Activated CD4-positive, CD25-positive, alpha-beta regulatory T cell treated with anti-CD3 and anti-CD28 coated beads, Interleukin-2, amount 50 U/mL, for 72 hours (primary cell): ENCODE measurements at places on chromosomes 5 and 9.

GRCh38 chr9:122218071-122218934 is 10.5 kb downstream of the LHX6 start:
- no peak for DNase-seq

- no peak for DNase-seq
These were observed 35.2 kb downstream of the SETX start for GRCh38 chr9:132319421-132320110.

GRCh38 chr9:18606281-18606680 is 132.3 kb downstream of the ADAMTSL1 start:
- DNase-seq: no peak

DNA sequence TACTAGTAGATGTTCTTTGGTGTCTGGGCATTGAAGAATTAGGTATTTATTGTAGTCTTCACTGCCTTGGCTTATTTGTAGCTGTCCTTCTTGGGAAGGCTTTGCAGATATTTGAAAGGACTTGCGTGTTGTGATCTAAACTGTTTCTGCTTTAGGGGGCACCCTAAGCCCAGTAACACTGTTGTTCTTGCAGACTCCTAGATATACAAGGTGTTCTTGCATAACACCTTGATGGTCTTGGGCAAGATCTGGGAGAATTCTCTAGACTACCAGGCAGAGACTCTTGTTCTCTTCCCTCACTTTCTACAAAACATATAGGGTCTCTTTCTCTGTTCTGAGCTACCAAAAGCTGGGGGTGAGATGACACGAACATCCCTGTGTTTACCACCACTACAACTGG is 179.1 kb downstream of the FAM170A start:
- no peak for DNase-seq

- DNase-seq: no peak
These were observed 31.1 kb upstream of the FGF1 start for GRCh38 chr5:142716963-142717362.

DNA sequence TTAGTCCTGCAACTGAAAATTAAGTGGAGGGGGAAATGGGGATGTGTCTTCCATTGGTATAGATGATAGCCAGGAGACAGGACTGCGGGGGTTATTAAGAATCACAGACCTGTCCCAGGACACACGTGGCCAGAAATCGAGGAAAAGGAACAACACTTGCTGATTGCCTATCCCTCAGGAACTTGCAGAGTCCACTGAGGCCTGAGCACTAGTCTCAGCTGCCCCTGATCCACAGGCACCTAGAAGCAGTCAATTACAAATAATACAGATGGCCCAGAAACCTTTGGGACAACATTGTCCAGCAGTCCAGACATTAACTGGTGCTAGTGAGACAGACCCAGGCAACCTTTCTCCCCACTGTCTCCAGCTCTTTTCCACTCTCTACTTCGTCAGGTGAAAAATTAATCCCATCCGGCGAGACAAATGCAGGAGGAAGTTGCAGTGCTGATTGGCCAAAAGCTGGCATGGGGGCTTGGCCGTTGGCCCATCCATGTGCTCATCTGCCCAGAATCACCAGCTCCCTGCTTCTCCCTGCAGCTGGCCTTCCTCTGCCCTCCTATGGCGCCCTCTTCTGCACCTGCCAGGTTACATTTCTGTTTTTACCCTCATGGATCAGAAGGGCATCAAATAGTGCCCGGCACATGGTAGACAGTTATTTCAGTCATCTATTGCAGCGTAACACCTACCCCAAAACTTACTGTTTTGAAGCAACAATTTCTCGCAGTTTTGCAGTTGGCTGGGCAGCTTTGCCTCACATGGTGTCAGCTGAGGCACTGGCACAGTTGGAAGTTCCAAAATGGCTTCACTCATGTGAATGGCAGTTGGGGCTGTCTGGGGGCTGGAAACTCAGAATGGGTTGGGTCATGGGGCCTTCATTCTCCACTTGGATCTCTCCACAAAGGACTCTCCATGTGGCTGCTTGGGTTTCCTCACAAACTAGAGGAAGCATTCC is 3.6 kb upstream of the B4GALT1 start:
- DNase-seq: no peak

DNA sequence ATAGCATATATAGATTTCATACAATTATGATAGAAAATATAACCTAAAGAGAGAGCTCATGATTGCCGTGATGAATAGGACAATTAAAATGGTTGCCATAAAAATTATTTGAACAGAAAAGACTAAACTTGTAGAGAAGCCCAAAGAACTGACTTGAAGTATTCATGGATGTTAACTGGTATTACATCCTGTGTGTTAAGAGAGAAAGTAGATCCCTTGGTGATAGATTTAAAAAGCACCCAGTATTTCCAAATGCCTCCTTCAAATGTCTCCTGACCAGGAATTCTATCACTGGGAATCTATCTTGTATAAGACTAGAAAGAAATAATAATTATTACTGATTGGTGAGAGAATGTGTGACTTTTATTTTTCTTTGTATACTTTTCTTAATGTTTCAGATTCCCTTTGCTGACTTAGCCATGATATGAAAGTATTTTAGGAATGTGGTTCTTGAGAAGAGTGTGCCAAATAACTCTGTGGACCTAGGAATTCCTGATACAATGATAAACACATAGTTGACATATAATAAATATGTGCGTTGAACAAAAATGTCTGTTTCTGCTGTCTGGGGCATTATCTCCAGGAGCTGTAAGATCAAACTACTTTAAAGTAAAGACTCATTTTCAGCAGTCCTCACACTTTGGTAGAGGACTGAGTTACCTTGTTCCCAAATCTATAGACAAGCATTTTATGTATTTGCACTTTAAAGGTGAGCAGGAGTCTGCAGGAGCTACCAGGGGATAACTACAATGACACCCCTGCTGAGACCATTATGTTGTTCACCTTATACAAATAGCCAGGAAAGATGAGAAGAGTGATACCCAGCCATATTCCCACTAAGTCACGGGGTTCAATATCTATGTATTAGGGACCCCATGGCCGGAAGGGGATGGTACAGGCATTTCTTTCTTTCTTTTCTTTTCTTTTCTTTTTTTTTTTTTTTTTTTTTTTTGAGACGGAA is 211.1 kb upstream of the TLE4 start:
- DNase-seq: no peak

DNA sequence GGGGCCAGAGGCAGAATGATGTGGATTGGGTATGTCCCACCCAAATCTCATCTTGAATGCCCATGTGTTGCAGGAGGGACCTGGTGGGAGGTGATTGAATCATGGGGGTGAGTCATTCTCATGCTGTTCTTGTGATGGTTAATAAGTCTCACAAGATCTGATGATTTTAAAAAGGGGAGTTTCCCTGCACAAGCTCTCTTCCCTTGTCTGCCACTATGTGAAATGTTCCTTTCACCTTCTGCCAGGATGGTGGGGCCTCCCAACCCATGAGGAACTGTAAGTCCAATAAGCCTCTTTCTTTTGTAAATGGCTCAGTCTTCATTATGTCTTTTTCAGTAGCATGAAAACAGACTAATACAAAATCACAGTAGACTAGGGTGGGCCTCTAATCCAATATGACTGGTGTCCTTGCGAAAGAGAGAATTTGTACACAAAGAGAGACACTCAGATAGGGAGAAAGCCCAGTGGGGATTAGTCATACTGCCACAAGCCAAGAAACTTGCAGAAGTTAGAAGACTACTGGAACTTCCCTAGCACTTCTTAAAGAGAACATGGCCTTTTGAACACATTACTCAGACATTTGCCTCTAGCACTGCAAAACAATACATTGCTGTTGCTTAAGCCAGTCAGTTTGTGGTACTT is 68.4 kb downstream of the ANXA1 start:
- DNase-seq: no peak

DNA sequence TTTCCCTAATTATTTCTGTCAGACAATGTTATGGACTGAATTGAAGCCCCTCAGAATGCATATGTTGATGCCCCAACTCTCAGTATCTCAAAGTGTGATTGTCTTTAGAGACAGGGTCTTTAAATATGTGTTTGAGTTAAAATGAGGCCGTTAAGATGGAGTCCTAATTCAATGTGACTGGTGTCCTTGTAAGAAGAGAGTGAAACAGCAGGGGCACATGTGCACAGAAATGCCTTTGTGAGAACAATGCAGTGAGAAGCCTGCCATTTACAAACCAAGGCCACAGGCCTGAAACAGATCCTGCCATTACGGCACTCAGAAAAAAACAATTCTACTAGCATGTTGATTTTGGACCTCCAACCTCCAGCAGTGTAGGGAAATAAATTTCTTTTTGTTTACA is 483.0 kb upstream of the DMAC1 start:
- DNase-seq: no peak

DNA sequence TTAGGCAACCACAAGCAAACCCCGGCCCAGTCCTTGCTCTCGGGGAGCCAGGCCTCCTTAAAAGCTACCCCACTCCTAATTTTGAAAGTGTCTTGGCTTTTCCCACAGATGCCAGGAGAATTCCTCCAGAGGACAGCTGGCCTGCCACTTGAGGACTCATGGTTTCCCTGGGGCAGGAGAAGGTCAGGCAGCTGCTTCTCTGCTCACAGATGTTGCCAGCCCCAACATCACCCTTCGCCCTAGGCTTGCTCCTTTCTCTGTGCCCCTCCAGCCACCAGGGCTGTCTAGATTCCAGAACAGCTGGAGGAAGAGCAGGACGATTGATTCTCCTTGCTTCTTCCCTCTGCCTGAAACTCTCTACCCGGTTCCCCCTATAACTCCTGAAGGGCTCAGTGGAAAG is 8.5 kb downstream of the GGTA1 start:
- no peak for DNase-seq

- DNase-seq: no peak
These were observed 13.3 kb downstream of the UCK1 start for GRCh38 chr9:131517761-131518190.

- DNase-seq: no peak
These were observed 428.7 kb downstream of the GABRG2 start for GRCh38 chr5:162496100-162496808.

GRCh38 chr5:169838688-169839087 is 141.6 kb downstream of the INSYN2B start:
- no peak for DNase-seq

GRCh38 chr9:5949103-5949699 is 58.5 kb downstream of the MLANA start:
- DNase-seq: no peak

DNA sequence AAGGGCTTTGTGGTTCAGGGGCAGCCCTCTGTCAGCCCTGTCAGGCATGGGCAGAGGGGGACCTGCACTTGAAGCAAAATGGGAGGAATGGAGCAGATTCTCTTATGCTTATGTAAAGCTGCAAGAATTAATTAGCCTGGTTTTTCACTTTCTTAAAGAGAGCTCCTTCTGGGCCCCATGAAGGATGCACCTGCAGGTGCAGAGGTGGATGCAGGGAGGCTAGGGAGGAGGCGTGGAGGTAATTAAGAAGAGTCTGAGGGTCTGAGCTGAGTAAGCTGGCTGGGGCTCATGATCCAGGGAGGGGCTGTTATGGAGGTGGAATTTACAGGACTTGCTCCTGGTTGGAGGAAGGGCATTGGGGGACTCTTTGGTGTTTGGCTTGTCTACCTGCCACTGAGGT is 22.0 kb downstream of the NSG2 start:
- no peak for DNase-seq

DNA sequence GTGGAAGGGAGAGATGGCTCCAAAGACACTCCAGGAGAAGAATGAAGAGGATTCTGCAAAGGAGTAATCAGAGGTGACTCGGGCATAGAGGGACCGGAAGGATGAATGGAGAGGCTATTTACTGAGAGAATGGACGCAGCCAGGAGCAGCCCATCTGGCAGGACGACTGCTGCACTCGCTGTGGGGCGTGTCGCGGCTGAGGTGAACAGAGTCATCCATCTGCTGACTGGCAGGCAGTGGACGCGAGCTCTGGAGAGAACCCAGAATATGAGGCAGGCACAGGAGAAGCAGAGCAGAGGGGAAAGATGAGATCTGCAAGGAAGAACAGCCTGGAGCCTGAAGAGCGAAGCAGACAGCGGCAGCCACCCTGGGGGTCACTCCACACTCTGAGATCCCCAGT is 16.4 kb downstream of the FGF1 start:
- no peak for DNase-seq

DNA sequence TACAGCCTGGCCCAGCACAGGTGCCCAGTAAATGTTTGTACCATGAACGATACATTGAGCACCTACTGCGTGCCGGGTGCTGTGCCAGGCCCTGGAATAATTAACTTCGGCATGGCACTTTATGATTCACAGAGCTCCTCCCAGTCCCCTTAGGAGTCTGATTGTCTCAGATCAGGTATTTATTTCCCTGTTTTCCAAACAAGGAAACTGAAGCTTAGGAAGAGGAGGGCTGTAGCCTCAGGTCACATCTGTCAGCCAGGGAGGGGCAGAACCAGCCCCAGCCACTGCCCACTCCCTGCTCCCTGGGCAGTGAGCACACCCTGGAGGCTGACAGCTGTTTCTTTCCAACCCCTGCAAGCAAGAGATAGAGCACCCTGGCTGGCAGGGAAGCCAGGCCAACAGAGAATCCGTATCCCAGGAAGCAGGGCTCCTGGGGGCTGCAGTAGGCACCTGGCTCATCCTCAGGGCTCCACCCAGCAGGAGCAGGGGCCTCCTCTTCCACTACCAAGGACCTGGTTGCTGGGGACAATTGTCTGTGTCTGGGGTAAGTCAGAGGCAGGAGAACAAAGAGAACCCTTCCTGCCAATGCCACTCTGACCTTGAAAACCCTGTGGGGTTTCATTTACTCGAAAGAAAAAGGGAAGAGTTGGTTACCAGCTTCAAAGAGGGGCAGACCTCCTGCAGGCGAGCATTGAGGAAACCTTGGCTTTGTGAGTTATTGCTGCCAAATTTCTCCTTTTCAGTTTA is 69.0 kb downstream of the DAB2IP start:
- DNase-seq: no peak

DNA sequence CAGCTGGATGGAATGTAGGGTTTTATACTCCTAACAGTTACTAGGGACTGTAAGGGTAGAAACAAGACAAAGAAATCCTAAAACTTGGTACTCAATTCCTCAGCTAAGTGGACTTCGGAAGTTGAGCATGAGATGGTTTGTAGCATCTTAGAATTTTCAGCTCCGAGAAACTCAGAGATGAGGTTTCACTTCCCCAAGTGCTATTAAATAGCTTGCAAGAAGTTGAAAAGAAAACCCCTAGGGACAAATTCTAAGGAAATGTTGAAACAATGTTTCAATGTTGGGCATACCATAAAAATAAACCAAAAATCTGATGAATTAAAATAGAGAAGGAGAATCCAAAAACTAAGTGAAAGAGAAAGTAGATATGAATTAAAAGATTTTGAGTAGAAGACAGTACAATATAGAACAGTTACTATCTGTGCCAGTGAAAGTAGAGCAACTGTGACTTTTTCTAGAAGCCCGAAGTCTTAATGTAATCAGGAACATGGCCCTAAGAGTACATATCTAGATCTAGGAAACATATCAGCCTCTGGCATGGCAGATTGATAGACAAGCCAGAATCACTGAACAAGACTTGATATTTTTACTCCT is 308.6 kb upstream of the RGMB start:
- DNase-seq: no peak

- no peak for DNase-seq
These were observed 262.2 kb upstream of the ARRDC3 start for GRCh38 chr5:91645347-91645746.

- DNase-seq: no peak
These were observed 559.1 kb downstream of the CETN3 start for GRCh38 chr5:89850513-89850865.
